ENCODE measurements at places on chromosomes 13 and 19.

DNA sequence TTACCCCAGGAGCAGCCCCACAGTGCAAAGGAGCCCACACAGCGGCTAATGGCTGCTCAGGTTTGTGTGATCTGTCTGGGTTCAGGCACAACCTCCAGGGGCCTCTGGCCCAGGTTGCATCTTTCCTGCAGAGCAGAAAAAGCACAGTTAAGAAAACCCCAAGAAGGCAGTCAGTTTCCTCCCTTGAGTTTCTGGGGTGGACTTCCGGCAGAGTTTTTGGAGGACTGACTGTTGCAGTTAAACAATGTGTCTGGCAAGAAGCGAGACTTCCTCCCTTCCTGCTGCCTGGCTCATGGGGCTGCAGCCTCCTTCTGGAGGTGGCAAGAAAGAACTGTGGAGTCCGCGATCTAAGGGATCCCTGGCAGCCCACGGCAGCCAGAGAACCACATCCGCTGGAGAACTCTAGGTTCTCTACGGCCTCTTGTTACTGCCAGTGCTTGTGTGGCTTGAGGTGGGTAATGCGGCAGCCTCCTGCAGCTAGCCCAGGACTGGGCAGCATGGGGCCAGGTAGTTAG is 114.4 kb downstream of the ZDHHC20 start:
- no peak for DNase-seq

DNA sequence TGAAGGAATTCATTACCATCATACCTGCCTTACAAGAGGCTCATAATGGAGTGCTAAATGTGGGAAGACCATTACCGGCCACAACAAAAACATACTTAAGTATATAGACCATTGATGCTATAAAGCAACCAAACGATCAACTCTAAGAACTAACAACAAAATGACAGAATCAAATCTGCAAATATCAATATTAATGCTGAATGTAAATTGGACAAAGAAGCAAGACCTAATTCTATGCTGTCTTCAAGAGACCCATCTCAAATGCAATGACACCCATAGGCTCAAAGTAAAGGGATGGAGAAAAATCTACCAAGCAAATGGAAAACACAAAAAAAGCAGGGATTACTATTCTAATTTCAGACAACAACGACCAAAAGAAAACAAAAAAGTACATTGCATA is 52.3 kb upstream of the GPC6 start:
- DNase-seq = no peak

- no peak for DNase-seq
These were observed 3.8 kb downstream of the RYR1 start for GRCh38 chr19:38437295-38437694.

- DNase-seq = no peak
These were observed 3.0 kb upstream of the C19orf81 start for GRCh38 chr19:50646074-50646807.

DNA sequence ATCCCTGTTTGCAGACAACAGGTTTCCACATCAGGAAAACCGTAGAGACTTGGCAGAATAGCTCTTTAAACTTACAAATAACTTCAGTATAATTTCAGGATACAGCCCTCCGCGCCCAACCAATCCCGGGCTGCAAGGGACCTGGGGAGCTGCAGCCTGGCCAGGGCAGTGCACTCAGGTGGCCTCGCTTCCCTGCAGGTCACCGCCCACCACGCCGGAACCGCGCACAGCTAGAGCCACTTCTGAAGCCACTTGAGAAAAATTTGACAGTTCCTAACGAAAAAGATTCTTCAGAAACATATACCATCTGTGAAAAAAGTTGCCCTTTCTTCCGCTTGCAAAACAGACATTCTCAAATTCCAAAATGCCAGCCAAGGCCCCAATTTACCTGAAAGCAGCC is 11.1 kb downstream of the ZNF91 start:
- DNase-seq = no peak

DNA sequence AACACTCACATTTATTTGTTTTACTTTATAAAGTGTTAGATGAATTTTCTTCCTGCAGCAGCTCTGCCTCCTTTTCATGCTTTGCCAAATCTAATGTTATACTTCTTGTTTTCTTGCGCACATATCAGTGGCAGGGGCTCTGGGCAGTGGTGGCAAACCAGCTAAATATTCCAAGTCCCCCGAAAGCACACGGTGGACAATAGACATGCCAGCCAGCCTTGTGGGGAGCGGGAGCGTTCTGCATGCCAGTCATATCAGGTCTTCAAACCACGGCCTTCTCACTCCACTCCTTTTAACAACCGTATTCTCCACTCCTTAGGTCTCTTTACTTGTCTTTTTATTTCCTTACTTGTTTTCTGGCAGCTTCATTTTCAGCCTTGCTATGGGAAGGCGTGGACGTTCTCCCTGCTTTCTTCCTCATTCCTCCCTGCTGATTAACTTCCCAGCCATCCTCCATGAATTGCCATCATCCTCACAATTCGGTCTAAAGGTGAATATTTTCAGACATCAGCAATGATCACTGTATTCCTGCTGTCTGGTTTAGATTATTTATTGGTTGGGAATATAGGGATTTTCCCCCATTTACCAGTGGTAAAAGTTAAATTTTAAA is 77.1 kb upstream of the WASF3 start:
- no peak for DNase-seq

DNA sequence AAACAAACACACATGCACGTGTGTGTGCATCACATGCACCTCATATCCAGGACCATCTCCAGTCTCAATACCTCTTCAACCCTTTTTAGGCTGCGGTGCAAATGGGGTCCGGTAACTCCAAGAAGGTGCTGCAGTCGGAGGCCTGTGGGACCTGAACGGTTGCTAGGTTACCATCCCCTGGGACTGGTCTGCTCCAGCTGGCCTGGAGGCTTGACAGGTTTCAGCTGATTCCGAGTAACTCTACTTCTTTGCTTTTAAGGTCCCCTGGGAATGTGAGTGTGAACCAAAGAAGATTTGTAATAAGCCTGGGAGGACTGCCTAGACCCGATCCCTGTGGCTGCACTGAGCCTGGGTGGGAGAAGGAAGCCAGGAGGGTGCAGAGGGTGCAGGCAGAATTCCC is 117.5 kb downstream of the CCNA1 start:
- no peak for DNase-seq

DNA sequence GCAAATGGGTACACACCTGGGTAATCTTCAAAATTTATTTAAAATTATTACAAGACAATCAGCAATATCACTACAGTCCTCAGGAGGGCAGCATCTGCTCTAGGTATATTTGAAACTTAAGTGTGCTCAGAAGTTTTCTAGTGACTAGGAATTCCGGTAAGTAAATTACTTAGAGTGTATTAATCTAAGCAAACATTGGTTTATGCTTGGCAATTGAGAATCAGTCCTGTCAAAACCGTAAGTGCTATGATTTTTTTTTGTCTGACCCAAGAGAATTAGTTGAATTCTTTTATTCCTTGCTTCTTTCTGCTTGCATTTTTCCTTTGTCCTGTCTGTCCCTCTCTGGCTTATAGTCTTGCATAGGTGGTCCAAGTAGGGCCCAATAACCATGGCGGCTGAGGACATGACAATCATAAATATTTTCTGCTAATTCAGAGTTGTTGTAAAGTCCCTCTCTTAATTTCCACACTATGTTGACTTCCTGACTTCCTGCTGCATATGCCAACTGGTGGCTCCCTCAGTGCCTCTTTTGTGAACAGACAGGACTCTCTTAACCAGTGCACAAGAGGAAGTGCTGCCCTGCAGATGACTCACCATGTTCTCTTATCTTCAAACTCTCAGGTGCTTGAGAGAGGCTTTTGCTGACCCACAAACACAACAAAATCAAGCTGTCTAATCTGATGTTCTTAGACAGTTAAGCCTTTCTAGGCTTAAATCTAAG is 82.2 kb downstream of the SLAIN1 start:
- peak; percentile 2 for DNase-seq

DNA sequence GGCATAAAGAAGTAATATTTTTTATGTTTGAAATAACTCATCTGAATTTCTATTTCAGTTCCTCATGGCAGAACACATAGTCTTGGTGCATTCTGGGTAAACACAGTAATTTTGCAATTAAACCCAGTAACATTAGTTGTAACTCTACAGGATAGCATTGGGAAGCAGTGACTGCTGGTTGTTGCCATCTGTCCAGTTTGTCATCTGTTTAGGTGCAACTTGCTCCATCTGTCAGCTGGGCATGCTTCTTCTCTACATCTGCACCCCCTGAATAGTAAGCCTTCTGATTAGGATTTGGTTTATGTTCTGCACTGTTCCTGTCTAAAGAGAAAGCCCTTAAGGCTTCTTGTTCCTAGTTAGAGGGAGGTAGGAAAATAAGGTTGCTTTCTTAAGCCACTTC is 63.5 kb upstream of the CSNK1A1L start:
- DNase-seq = no peak

GRCh38 chr13:49502954-49503353 is 7.2 kb downstream of the PHF11 start:
- DNase-seq = no peak

DNA sequence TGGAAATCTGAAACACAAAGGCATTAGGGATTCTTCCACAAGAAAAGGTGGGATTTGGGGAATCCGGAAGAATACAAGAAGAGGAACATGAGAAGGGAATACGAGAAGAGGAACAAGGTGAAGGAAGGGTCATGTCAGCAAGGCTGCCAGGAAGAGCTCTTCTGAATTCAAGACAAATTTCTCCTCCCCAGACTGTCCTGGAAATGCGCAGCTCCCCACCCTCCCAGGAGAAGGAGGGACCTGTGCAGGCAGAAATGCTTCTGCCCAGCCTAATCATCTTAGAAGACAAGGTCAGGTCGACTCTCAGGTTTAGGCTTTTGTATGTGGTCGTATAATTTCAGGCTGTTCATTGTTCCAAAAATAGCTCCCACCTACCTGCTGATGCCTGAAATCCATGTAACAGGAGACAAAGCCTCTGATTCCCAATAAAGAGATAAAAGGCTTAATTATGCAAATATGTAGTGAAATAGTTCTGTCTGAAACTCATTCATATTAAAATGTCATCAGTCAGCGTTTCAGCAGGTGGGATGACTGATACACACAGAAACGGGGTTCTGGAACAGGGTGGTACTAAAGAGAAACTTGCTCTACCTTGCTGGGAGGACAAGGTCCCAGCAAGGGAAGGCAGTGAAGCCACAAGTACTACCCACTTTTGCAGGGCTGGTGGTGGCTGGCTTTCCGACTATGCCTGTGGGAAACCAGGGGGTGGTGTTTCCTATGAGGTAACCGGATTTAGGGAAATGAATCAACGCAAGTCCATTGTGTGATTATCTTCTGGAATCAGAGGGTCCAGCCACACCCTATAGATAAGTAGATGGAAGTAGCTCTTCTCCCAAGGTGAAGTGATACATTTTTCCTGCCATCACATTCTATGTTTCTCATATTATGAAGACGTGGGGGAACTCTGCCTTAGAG is 76.1 kb downstream of the KL start:
- DNase-seq = no peak

DNA sequence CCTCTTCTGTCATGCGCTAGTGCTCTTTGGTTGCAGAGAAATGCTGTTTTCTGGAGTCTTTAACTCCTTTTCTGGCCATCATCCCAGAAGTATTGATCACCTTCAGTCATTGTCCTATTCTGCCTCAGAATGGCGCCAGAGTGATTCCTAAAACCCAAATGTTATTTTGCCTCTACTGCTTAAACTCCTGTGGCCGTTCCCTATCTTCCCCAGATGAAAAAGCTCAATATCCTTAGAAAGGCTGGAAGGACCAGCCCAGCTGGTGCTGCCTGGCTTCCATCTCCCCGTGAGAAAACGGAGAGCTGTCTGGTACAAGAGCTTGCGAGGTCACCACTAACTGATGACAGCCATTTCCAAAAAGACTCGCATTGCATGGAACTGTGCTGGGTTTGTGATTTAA is 179.1 kb downstream of the RBM26 start:
- no peak for DNase-seq

- no peak for DNase-seq
These were observed 13.4 kb upstream of the KLK4 start for GRCh38 chr19:50924586-50924985.

- no peak for DNase-seq
These were observed 44.0 kb downstream of the CCDC70 start for GRCh38 chr13:51905787-51906186.

DNA sequence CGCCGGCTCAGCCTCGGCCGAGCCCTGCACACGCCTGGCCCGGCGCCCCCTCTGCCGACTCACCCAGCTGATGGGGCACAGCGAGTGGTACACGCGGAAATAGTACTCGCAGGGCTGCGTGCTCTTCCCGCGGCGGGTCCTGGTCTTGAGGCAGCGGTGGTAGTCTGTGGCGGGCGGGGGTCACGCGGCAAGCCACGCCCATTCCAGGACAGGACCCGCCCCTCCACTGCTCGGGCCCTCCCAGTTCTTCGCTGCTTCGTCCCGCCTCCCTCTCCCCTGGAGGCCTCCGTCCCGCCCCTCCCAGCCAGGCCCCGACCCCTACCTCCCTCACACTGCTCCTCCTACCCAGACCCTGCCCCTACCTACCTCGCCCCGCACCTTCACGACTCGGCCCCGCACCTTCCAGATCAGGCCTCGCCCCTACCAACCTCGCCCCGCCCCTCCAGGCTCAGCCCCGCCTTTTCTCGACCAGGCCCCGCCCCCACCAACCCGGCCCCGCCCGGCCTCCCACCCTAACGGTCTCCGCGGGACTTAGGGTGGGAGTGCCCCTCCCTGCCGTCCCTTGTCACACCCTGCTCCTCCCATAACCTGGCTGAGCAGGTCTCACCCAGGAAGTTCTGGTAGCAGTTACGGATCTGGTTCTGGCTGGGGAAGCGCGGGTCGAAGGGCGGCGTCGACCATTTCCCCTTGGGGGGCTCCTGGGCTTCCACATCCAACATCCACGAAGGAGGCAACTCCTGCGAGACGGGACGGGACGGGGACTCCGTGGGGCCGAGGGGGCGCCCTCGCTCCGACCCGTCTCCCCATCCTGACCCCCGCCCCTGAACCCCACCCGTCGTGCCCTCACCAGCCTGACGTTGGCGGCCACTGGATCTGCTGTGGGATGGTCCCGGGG is 469 bp downstream of the COX6B2 start:
- DNase-seq = no peak

- no peak for DNase-seq
These were observed 77.9 kb downstream of the SOX1 start for GRCh38 chr13:112144616-112145550.

GRCh38 chr19:42487032-42487797 is 41.1 kb downstream of the CEACAM1 start:
- no peak for DNase-seq

- DNase-seq = no peak
These were observed 213.1 kb downstream of the OXGR1 start for GRCh38 chr13:96781141-96781540.

- peak; percentile 83 for DNase-seq
These were observed 37.6 kb downstream of the GRIK5 start for GRCh38 chr19:42032431-42032830.

DNA sequence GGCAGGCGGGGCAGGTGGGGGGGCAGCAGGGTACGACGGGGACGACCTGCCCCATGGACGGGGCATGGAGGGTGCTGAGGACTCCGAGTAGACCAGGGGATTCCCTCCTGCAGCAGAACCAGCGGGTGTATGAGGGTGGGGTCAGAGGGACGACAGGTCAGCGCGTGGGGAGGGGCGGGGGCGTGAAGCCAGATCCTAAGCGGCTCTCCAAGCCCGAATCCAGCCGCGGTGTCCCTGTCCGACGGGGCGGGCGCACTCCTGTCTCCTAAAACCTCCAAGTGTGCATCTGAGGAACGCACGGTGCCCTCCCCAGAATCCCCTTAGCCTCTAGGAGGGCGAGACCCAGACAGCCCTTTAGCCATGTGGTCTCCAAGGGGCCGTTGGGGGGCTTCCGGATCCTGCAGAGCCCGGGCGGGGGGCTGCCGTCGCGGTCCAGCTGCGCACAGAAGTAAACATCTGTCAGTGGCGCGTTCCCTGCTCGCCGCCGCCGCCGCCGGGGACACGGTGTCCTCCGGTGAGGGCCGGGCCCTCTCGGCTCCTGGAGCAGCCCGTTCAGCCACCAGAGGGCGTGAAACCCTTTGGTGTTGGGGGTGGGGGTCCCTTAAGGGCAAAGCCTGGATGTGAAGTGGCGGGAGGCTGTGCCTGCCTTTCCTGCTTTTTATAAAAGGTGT is 730 bp downstream of the NRTN start:
- peak; percentile 41 for DNase-seq

Data from NCI-H2107 (cell line).